OCI-M1 (cell line): ENCODE measurements at places on chromosomes 6 and 20.

DNA sequence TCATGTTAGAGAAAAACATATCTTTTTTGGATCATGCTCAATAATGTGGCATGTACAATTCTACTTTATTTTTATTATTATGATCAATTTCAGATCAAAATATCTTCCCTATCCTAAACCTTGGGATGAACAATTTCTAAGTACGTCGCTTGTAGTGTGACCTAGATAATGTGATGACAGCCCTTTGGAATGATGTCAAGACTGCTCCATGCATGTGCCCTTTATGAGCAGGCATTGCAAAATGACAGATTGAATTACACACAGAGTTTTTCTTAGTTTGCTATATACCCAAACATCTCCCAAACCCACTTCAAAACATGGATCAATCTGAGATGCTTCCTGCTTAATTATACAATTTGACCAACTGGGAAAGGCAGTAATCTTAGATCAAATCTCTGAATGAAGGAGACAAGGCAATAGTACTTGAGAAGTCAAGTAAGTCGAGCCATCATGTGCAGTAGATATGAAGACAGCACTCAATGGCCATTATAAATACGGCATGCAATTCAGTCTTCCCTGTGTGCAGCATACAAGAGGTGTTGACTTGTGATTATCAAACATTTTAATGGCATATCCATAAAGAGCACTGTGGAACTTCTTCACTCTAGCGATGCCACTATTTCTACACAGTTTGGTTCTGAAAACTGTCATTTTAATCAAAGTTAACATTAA is 294.8 kb downstream of the RNF144B start:
- no peak for DNase-seq

GRCh38 chr6:83879746-83880145 is 20.3 kb downstream of the CYB5R4 start:
- no peak for DNase-seq

GRCh38 chr20:11728937-11729336 is 188.8 kb upstream of the BTBD3 start:
- no peak for DNase-seq

DNA sequence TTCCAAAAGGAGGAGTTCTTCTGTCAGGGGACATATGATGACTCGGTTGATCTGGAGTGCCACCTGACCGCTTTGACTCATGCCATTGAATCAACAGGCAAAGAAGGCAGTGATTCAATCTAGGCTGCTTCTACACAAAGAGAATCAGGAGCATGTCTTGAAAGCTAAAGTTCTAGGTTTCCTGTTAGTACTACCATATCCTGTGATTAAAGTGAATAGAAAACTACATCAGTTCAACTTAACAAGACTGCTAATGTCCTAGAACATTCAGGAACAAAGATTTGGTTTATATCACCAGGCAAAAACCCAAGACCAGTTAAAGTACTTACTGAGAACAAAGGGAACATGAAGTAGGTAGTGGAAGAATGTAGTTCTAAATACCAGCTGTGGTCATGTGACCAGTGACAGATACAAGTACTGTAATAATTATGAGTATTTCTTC is 216.8 kb upstream of the SGK1 start:
- DNase-seq, result no peak

- no peak for DNase-seq
These were observed 475.3 kb upstream of the JARID2 start for GRCh38 chr6:14770572-14770971.

DNA sequence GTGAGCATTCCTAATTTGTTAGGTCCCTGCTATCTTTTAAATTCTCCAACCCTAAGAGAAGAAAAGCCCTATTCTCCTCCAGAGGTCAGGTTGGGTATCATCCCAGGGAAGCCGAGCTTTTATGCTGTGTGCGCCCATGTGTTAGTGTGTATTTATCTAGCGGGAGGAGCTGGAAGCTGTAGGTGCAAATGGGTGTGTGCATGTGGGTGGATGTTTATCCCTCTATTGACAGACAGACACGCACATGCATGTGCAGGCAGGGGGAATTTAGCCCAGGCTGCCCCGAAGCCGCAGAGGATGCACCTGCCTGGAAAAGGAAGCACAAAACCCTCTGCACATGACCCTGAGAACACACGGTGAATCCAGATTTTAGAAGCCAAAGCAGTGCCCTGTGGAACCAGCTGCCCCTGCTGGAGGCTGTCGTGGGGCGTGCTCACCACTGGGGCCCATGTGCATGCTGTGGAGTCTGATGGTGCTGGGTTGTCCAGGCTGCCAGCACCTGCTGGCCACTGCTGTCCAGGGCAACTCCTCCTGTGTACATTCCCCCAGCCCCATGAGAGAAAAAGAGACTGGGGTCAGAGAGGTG is 397.5 kb downstream of the TAF4 start:
- DNase-seq, result no peak

- peak; percentile 36 for DNase-seq
These were observed 1.1 kb upstream of the SLC2A10 start for GRCh38 chr20:46708172-46708860.

DNA sequence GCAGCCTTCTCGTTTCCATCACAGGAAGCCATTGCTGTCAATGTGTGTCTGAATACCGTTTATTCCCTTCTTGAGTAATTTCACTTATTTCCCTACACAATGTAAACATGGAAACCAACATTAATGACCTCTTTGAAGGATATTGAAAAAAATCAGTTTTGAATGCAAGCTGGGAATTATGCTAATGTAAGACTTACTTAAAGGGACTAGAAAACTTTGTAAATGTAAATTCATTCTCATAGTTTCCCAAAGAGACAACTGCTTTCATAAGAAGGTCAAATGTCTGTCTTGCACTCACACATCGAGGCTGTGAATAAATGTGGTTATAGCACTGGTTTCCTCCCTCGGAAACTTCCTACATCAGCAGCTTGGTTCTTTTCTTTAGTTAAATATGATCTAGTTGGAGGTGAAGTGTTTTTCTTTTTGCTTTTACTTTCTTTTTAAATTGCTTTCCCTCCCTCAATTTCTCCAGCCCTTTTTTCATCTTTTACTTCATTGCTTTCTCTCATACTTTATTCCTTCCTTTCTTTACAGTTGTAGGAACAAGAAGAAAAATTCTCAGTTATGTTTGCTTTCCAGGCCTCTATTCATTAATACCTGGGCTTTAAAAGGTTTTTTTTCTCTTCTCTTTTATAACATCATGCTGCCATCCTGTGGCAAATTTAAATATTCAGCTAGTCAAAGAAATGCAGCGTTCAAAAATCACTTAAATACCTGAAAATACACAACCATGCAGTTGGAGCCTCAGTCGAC is 108.3 kb downstream of the TNFAIP3 start:
- peak; percentile 84 for DNase-seq

DNA sequence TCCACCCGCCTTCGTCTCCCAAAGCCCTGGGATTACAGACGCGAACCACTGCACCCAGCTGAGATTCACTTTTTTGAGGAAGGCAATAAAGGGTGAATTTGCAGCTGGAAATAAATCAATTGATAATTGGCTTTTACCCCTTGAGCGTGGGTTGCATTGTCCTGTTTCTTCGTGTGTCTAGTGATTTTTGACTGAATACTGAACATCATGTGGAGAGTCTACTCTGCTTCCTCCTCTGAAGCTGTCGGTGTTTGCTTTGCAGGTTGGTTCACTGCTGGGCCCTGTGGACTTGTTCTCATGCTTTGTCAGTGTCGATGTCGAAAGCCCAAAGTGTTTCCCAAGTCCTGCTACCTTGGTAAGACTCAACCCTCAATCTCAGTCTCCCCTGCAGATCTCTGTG is 5.8 kb upstream of the EEF1A2 start:
- no peak for DNase-seq

GRCh38 chr6:147441751-147442150 is 66.7 kb upstream of the SAMD5 start:
- no peak for DNase-seq
